ENCODE measurements at places on chromosomes 3 and 15. TPM values are rescaled to one million over a fixed set of nuclear protein-coding genes. Genes with fewer than 3 reads are reported as not detected.

GRCh38 chr3:63609834-63610233, 42.6 kb upstream of the SNTN start:
- no peak for DNase-seq

DNA sequence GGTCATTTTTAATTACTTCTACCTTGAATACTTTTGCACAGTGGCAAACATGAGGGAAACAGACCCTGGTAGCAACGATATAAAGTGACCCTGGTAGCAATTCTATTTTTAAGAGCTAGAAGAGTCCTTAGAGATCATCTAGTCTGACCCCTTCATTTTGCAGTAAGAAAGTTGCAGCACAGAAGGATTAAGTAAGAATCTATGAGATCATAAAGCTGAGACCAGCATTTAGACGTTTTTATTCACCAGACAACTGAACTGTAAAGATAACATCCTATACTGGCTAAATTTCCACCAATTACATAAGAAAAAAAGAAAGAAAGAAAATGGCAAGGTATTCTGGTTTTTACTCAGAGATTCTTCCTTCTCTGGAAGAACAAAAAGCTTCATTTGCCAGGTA, 49.9 kb downstream of the LRRFIP2 start:
- no peak for DNase-seq

DNA sequence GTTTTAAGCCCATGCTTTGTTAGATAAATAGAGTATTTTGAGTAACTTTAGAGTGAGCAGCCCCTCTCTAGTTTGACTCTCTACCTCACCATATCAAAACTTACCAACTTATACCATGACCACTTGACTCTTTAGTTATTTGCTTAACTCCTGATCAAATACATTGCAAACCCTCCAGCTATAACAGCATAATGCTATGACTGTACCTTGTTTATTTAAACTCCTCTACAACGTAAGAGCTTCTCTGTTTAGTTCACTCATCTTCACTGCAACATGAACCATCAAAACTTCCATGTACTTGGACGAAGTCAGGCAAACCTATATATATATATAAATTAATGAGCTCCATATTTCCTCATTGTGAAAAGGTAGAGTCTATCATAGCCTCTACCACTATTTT, 218.2 kb downstream of the DPH6 start:
- DNase-seq: no peak

Gene GOLGA8K
- 2.1 TPM for total RNA-seq

Gene PDCD6IP
- 266 TPM for total RNA-seq

Gene CLRN1
- total RNA-seq: not detected

Measured in upper lobe of right lung (tissue), 1 donor.